Thoracic aorta (tissue), 2 donors: ENCODE measurements at places on chromosomes 3 and 15.

GRCh38 chr3:148697306-148698189, at the start of gene AGTR1:
TSS of gene AGTR1 (plus strand) at chr3:148697903. CDS start at chr3:148741036, 43,133 bp downstream.
- no peaks in the 10 kb centered on the region for H3K36me3 ChIP-seq
- peak within 1 kb of the TSS; percentile 47 for H3K27ac ChIP-seq
- peaks cover 9% of the 10 kb centered on the region for H3K4me1 ChIP-seq

DNA sequence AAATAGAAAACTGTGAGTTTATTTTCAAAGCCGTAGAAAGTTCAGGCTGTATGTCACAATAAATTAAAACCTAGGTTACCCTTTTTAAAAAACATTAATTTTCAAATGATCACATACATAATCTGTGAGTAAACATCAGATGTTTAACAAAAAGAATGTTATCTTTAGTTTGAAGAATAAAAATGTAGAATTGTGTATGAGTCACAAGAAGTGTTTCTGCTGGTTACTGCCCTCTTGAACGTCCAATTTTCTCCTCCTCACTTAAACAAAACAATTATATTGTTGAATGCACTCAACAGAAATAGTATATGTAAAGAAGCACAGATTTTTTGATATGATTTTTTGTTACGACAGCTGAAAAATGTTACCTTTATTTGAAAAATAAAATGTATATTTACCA, 855.1 kb downstream of the ROBO1 start:
- no peak overlapping the region for H3K4me3 ChIP-seq
- H3K27me3 ChIP-seq, result no peaks in the 10 kb centered on the region
- no peak for DNase-seq
- H3K4me1 ChIP-seq, result peaks cover 3% of the 10 kb centered on the region
- H3K27ac ChIP-seq, result no peak overlapping the region
- H3K36me3 ChIP-seq, result no peaks in the 10 kb centered on the region

DNA sequence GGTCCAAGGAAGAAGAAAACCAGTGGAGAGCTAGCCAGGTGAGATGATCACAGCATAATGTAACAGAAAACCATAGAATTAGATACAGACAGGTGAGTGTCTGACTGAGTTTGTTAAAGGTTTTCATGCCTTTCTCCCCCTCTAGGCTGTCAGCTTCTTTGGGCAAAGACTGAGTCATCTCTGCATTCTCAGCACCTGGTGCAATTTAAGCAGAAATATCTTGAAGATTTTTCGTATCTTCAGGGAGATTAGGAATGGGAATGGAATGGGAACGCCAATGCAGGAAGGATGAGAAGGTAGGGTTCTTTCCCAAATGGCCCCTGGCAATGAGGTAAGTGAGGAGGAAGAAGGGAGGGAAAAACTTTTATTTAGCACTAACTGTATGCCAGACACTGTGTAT, 122.0 kb upstream of the SLC7A14 start:
- no peak overlapping the region for H3K4me3 ChIP-seq
- no peak for DNase-seq
- no peaks in the 10 kb centered on the region for H3K27me3 ChIP-seq
- no peaks in the 10 kb centered on the region for H3K4me1 ChIP-seq
- no peaks in the 10 kb centered on the region for H3K36me3 ChIP-seq
- no peak overlapping the region for H3K27ac ChIP-seq

DNA sequence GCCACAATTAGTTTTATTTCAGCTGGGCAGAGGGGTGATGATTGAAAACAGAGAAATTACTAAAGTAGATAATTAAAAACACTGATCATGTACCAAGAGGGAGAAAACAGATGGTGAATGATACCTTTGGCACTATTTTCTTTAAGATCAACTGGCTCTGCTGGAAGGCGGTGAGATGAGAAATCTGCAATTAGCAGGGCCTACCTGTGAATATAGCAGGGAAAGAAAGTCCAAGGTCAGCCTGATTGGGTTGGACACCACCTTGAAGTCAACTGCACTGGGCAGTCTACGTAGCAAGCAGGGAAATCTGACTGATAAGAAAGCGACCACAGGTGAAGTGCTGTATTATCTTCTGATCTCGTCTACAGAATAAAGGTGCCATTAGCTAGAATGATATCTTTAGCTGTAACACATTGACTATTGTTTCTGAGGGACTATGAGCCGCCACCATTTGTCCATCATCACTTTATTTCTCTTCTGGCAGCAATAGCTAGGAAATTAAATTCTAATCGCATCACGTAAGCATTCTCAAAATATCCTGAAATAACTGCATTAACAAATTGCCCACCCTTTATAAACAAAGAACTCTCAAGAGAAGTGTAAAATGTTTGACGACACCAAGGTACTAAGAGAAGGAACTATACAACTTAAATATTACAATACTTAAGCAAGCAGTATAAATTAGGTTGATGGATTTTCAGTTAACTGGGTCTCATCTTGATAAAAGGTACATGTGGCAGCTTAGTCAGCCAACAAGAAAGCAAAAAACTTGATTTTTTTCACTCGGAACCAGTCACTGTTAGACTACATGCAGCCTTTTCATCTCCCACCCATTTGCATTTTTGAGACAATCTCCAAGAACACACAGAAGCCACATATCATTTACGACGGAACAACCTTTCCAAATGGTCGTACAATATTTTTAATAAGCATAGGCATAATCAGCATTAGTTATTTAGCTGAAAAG, 1.3 kb downstream of the NEDD4 start:
- H3K4me3 ChIP-seq, result peak overlapping the region; percentile 98
- H3K4me1 ChIP-seq, result peaks cover 33% of the 10 kb centered on the region
- peak overlapping the region; percentile 94 for H3K27ac ChIP-seq
- H3K27me3 ChIP-seq, result no peaks in the 10 kb centered on the region
- DNase-seq, result no peak

- H3K27ac ChIP-seq, result peak overlapping the region; percentile 90
- DNase-seq, result no peak
- no peak overlapping the region for H3K4me3 ChIP-seq
- H3K4me1 ChIP-seq, result peaks cover 54% of the 10 kb centered on the region
These were observed 164.5 kb downstream of the VGLL4 start for GRCh38 chr3:11479221-11479620.

DNA sequence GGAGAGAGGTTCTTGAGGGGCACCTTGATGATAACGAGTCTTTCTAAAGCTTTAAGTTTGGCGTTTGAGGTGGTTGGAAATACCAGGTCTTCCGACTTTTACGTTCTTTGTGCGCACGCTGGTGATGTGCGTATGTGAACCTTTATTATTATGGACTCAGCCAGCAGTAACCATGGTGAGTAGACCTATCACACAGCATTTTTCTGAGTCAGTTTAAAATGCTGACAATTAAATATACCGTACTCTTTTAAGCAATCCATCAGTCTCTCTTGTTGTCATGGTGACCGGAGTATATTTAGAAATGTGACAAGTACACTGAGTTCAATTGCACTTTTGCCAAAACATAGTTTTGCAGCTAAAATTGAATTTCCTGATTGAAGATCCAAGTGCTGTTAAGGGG, 172.2 kb downstream of the LPP start:
- H3K4me3 ChIP-seq, result peak overlapping the region; percentile 24
- peaks cover 30% of the 10 kb centered on the region for H3K4me1 ChIP-seq
- no peak for DNase-seq
- H3K27ac ChIP-seq, result peak overlapping the region; percentile 62
- peaks cover 3% of the 10 kb centered on the region for H3K36me3 ChIP-seq

DNA sequence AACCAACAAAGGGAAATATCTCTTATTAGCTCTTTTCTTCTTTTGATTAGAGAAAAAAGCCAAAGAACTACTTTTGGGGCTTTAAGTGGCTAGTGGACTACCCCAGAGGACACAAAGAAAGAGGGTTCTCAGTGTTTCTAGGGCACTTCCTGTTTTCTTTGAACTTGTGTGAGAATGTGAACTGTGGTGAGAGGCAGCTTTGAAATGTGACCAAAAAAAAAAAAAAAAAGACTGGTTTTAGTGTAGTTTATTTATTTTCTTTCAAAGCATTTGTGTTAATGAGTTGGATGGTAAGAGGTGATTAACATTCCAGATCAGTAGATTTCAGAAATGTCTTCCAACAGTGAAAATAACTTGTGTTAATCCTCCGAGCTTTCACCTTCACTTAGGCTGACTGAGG, 32.4 kb downstream of the SELENOT start:
- H3K4me1 ChIP-seq, result peaks cover 6% of the 10 kb centered on the region
- H3K27ac ChIP-seq, result no peak overlapping the region
- no peak overlapping the region for H3K4me3 ChIP-seq
- no peaks in the 10 kb centered on the region for H3K36me3 ChIP-seq
- no peaks in the 10 kb centered on the region for H3K27me3 ChIP-seq

- H3K27me3 ChIP-seq, result no peaks in the 10 kb centered on the region
- no peaks in the 10 kb centered on the region for H3K36me3 ChIP-seq
- no peak for DNase-seq
- no peak overlapping the region for H3K4me3 ChIP-seq
- H3K4me1 ChIP-seq, result no peaks in the 10 kb centered on the region
These were observed 264.2 kb upstream of the TLE3 start for GRCh38 chr15:70361891-70362290.

GRCh38 chr3:153633407-153633806, 471.4 kb downstream of the RAP2B start:
- no peaks in the 10 kb centered on the region for H3K4me1 ChIP-seq
- DNase-seq, result no peak
- no peaks in the 10 kb centered on the region for H3K36me3 ChIP-seq
- no peak overlapping the region for H3K4me3 ChIP-seq
- H3K27me3 ChIP-seq, result no peaks in the 10 kb centered on the region

- no peak overlapping the region for H3K27ac ChIP-seq
- H3K27me3 ChIP-seq, result no peaks in the 10 kb centered on the region
- no peaks in the 10 kb centered on the region for H3K36me3 ChIP-seq
- no peaks in the 10 kb centered on the region for H3K4me1 ChIP-seq
These were observed 241.1 kb upstream of the ICE2 start for GRCh38 chr15:60720086-60720485.

- peaks cover 29% of the 10 kb centered on the region for H3K36me3 ChIP-seq
- no peaks in the 10 kb centered on the region for H3K27me3 ChIP-seq
- no peak for DNase-seq
These were observed 871 bp downstream of the MAP1A start for GRCh38 chr15:43518197-43518761.

GRCh38 chr3:35439663-35440062, 199.7 kb upstream of the ARPP21 start:
- no peak overlapping the region for H3K27ac ChIP-seq
- H3K4me3 ChIP-seq, result no peak overlapping the region
- no peaks in the 10 kb centered on the region for H3K27me3 ChIP-seq
- H3K36me3 ChIP-seq, result no peaks in the 10 kb centered on the region
- no peaks in the 10 kb centered on the region for H3K4me1 ChIP-seq
- DNase-seq, result no peak

- H3K4me1 ChIP-seq, result peaks cover 39% of the 10 kb centered on the region
- no peak overlapping the region for H3K27ac ChIP-seq
- DNase-seq, result no peak
These were observed 4.6 kb downstream of the TSC22D2 start for GRCh38 chr3:150412561-150413231.

DNA sequence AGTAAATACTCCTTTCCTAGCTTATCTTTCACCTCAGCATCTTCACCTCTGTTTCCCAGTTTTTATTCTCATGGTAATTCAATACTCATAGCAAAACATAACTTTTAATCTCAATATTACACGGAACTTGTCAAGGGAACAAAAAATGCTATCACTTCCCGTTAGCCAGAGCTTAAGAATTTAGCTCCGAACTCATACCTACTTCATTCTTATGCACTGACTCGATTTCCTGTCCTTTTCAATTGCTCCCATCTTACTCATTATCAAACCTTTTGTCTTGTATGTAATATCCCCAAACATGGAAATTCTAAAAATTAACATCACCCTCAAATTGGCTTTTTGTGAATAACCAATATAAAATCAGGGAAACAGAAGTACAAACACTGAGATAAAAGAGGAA, 28.2 kb downstream of the MYEF2 start:
- peaks cover 5% of the 10 kb centered on the region for H3K4me1 ChIP-seq

DNA sequence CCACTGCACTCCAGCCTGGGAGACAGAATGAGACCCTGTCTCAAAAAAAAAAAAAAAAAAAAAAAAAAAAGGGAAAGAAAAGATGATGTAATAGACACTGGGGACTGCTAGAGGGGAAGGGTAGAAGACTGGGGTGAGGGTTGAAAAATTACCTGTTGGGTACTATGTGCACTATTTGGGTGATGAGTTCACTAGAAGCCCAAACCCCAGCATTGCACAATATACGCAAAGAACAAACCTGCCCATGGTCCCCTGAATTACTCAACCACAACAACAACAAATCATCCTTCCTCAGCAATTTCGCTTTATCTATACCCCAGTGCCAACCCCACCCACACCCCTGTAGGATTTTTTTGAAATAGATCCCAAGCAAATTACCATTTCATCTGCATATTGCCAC, 13.5 kb downstream of the NIPA1 start:
- no peaks in the 10 kb centered on the region for H3K27me3 ChIP-seq
- no peak overlapping the region for H3K4me3 ChIP-seq
- H3K27ac ChIP-seq, result no peak overlapping the region
- no peaks in the 10 kb centered on the region for H3K36me3 ChIP-seq

DNA sequence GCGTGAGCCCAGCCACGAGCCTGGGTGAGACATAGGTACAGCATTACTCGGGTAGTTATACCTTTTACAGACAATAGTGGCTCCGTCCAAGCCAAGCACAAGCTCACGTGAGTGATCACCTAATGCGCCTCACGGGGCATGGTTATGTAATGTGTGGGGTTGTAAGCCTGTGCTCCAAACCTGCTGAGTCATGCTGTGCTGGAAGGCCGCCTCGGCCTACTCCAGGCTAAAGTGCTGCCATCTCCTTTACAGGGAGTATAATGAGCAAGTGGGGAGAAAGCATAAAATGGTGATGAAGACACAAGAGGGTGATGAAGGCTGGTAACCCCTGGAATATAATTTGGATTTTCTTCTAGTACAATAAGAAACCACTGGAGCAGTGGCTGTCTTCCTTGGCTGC, 175.8 kb upstream of the STT3B start:
- DNase-seq, result no peak
- H3K27me3 ChIP-seq, result no peaks in the 10 kb centered on the region
- H3K4me3 ChIP-seq, result no peak overlapping the region
- H3K27ac ChIP-seq, result no peak overlapping the region
- peaks cover 6% of the 10 kb centered on the region for H3K4me1 ChIP-seq
- H3K36me3 ChIP-seq, result no peaks in the 10 kb centered on the region

GRCh38 chr3:178059119-178059518, 477.1 kb upstream of the KCNMB2 start:
- no peaks in the 10 kb centered on the region for H3K36me3 ChIP-seq
- DNase-seq, result no peak
- no peaks in the 10 kb centered on the region for H3K27me3 ChIP-seq
- H3K4me1 ChIP-seq, result peaks cover 29% of the 10 kb centered on the region
